Endothelial cell (in vitro differentiated cells): ENCODE measurements at places on chromosomes 12 and 14.

DNA sequence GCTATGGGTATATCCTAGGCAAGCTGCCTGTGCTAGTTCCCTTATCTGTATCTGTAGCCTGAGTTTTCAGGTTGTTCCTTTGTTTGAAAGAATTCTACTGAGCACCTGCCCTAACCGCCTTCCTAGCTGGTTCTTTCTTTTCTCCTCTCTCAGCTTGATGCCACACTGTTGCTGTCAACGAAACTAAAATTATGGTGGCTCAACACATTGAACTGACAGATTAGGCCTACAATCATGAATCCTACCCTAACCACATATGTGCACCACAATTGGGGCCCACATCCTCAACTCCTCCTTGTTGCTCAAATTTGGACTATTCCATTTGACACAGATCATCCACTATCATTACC is 36.2 kb upstream of the RESF1 start:
- no peak for DNase-seq

DNA sequence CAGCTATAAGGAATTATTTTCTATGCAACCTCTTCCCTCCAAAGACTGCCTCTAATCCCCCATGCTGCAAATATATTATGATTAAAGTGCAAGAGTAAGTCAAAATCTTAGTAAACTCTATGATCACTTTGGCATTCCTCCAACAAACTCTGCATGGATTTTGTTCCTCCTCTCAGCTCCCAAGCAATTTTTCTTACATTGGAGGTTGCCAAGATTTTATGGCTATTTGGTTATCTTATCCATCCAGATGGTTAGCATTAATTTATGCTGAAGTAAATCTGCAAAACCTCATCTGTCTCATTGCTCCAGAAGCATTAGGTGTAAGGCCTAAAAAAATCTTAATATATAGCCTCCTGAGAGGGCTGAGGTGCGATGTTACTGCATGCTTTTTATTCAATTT is 228.1 kb downstream of the CHST11 start:
- no peak for DNase-seq

GRCh38 chr12:109729371-109729781 is 15.8 kb downstream of the FAM222A start:
- no peak for DNase-seq

GRCh38 chr12:116806845-116807440 is 68.8 kb downstream of the RNFT2 start:
- DNase-seq = no peak

- DNase-seq = no peak
These were observed 1.2 kb upstream of the NID2 start for GRCh38 chr14:52070051-52070431.

DNA sequence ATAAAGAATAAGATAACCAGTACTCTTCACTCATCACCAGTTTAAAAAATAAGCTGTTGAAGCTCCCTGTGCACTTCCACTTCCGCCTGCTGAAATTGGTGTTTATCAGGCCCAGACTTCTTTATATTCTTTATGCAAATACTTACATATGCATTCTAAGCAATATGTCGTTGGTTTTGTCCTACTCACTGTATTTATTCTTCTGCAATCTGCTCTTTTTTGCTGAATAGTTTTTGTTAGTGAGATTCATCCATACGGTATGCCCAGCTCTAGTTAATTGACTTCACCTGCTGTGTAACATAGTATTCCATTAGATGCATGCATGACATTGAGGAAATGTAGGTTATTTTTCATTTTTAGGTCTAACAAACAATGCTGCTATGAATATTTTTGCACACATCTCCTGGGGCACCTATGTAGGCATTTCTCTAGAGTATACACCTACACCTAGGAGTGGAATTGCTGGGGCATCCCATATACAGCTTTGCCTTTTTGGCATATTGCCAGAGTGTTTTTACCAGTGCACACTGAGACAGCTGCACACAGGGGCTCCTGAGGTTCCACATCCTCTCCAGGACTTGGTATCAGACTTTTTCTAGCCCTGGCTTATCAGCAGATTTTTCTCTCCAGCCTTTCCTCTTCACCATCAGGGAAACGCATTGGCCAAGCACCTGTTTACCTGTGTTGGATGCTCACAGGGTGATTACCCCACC is 1.0 kb upstream of the NRIP2 start:
- DNase-seq = no peak

DNA sequence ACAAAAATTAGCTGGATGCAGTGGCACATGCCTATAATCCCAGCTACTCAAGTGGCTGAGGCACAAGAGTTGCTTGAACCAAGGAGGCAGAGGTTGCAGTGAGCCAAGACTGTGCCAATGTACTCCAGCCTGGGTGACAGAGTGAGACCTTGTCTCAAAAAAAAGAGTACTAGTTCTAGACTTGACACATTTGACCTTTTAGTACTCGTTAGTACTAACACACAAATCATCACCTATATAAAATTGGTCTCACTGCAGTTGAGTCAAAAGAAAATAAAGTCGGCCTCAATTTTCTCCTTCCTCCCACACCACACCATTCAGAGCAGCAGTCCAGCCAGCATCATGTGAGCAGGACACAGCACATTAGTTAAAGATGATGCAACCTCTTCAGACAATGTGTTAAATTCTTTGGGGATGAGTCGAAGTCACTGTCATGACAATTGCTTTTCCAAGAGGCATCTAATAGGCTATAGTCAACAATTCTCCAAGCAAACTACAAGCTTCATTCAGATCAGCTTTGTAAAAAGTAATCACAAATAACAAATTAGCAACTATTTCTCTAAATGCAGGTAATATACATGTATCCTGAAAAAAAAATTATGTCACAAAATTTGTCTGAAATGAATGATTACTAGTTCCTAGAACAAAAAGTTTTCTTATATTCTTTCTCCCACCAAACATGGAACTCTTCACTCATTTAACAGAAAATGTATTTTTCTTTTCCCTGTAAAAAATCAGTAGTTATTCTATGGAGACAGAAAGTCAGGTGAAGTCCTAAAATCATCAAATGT is 55.6 kb downstream of the CLIP1 start:
- peak; percentile 13 for DNase-seq

- no peak for DNase-seq
These were observed 40.8 kb downstream of the GPR65 start for GRCh38 chr14:88045705-88046104.

- DNase-seq = no peak
These were observed 20.3 kb downstream of the KRT85 start for GRCh38 chr12:52347016-52347415.

GRCh38 chr14:86532219-86532618 is 1002.3 kb downstream of the FLRT2 start:
- no peak for DNase-seq

DNA sequence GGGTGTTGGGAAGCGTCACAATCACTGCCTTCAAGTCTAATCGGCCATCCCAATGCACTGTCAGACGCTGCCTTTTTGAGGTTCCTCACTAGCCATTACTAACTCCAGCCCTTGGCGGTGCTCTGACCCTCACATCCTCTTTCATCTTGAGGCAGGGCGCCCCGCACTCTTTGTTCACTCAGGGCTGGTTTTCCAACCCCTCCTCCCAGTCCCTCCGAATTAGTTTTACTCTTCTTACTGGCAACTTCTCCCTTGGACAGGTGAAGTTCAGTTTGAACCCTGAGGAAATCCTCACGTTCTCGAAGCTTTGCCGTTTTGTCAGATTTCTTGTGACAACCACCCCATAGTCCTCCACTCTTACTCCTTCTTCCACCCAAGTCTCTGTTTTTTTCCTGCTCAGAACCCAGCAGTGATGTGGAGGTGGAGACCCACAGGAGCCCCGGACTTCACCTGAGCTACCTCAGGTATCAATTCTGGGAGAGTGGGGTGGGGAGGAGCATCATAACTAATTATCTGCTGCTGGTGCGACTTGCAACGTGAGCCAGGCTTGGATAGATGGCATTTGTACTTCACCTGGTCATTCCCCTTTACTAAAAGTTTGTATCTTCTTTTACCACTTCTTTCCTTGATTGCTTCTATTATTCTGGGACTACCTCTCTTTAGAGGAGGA is 757 bp downstream of the ZC3H10 start:
- no peak for DNase-seq

- DNase-seq = no peak
These were observed 12.3 kb upstream of the PPFIBP1 start for GRCh38 chr12:27511723-27512045.

DNA sequence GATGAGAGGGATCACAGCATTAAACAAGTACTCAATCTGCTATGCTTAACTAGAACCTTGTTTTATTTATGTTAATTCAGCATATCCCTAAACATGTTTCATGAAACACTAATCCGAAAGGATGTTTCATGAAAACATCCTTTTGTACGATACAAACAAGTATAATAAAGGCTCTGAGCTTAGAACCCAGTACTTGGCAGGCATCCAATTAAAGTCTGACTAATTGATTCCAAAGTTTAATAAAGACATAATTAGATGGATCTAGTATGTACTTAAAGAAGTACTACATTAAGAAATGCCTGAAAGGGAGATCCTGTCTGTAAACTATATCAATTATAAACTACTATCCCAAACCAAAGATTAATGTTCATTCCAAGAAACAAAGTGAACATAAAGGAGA is 51.8 kb downstream of the SCAF11 start:
- no peak for DNase-seq

GRCh38 chr12:52534482-52534881 is 14.3 kb upstream of the KRT5 start:
- DNase-seq = no peak

DNA sequence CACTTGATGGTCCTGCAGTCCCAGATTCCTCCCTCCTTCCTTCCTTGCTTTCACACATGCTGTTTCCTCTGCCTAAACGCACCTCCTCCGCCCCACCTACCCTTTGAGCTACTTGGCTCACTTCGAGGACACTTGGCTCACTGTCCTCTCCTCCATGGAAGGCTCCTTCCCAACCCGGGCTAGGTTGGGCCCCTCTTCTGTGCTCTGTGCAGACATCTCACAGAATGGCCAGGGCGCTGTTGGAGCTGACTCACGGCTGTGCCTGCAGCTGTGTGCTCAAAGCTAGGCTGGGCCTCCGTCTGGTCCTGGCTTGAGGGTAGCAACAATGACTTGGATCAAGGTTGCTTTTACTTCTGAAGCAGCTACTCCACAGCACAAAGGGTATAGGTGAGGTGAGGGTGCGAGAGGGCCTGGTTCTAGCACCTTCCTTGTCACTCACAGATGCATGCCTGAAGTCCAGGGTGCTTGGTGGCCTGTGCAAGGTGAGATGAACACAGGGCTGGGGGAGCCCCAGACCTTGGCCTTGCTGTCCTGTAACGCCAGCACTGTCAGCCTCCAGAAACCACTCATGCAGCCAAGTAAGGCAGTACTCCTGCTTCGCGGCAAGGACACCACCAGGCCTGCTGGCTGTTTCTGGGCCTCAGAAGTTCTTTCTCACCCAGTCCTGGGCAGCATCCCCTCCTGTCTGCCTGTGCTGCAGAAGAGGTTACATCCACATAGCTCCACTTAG is 61.8 kb downstream of the GALNT16 start:
- no peak for DNase-seq

DNA sequence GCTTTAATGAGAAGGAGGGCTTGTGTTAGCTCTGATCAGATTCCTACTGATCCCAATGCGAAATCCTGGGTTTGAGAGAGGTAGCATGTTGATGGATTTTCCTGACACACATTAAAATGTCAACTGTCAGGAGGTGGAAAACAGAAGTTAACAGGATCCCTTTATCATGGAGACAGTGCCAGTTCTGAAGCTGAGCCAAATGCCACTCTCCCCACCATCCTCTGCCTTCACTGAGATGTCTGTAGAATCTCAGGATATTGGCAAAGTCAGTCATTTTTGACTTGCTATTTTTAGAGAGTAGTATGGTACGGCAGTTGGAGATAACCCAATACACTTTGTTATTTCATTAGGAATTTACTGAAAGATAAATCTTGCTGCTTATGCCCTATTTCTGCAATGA is 1816.2 kb upstream of the FLRT2 start:
- DNase-seq = no peak

- DNase-seq = no peak
These were observed 87.1 kb downstream of the TMEM260 start for GRCh38 chr14:56666716-56667115.
